Activated CD4-positive, alpha-beta T cell treated with anti-CD3 and anti-CD28 coated beads, Interleukin-2, amount 50 U/mL, for 4 hours (primary cell): ENCODE measurements at places on chromosomes 2 and 18.

DNA sequence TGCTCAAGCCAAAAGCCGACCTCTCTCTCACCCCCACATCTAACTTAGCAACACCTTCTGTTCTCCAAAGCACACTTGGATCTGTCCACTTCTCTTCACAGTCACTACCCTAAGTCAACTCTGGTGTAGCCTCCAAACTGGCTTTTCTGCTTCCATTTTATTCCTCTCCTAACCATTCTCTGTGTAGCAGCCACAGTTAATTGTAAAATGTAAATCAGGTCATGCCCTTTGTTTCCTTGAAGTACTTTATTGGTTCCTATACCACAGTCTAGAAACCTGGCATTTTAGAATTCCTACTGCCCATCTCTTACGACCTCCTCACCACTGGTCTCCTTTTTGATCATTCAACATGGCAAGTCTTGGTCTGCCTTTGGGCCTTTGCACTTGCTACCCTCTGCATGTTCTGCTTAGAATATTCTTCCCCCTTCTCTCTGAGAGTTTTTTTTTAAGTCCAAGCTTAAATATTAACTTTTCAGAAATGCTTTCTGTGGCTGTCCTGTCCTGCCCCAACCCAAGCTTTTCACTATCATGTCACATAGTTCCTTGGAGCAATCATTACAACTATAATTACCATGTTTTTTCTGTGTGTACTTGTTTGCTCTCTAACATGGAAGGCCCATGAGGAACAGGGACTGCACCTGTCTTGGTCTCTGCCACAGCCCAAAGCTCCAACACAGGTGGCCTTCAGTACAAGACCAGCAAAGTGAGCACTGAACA, 42.9 kb downstream of the PLA2R1 start:
- no peak for DNase-seq

DNA sequence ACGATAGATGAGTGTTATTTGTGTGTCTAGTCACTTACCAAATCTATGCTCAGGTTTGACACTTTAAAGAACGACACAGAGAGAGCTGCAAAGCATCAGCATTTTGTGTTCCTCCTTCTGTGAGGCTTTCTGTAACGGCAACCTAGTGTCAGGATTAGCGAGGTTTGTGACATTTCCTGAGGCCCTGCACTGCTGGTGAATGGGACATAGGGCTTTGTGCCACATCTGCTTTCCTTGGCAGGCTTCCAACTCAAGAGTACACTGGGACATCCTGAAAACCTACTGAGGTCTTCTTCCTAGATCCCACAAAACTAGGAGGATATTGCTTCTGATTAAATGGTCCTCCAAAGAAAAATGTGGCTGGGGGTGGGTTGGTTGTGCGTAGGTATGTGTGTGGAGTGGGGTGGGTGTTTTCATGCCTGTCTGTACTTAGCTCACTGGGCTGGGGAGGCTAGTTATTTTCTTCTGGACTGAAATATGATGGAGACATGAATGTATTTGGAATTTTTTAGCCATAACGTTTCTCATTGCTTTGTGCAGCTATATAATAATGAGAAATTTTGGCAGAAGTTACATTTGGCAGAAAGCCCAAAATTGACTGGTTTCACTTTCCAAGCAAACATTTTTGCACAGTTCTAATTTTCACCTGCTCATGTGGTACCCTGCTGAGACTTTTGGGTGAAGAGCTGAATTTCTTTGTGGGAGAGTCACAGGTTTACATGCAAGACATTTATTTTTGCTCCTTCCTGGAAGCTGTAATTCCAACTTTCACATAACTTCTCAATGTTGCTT, 308.4 kb downstream of the XIRP2 start:
- DNase-seq = no peak

- no peak for DNase-seq
Measured at GRCh38 chr18:71068338-71068737, 779.5 kb downstream of the SOCS6 start.

GRCh38 chr2:43178602-43179542, 47.5 kb downstream of the ZFP36L2 start:
- no peak for DNase-seq

- no peak for DNase-seq
Measured at GRCh38 chr2:85506768-85507181, 32.2 kb upstream of the MAT2A start.
